ENCODE measurements at places on chromosomes 2 and 18.

DNA sequence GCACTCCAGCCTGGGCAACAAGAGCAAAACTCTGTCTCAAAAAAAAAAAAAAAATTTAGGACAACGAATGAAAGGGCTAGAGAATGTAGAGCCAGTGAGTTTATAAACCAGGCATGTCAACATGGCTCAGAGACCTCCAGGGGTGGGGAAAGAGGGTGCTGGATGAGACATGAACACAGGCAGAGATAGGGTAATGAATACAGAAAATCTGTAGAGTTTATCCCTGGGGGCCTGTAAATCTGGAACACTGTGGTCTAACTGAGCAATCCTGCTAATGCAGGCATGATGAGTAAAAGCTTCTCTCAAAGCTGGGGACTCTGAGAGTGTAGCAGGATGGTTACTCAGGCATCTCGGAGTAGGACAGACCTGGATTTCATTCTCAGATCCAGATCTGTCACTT is 59.2 kb upstream of the IGFBP2 start:
- no peak for DNase-seq

- DNase-seq = no peak
Measured at GRCh38 chr2:30981510-30981909, 156.7 kb downstream of the GALNT14 start.

DNA sequence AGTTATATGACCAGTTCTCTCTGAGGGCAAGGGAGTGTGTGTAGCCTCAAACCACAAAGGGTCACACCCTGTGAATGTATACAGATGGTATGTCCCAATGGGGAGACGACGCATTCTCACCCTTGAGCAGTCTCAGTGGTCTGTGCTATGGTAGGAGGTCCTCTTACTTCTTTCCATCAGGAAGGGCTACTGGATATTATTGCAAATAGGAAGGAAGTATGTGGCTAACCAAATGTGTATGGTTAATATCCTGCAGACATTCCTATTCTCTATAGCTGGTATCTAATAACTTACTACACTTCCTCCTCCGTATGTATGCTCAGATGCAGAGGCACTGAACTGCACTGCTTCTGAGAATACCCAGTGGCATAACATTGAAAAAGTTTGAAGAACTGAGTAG is 306.7 kb upstream of the CCDC68 start:
- no peak for DNase-seq

DNA sequence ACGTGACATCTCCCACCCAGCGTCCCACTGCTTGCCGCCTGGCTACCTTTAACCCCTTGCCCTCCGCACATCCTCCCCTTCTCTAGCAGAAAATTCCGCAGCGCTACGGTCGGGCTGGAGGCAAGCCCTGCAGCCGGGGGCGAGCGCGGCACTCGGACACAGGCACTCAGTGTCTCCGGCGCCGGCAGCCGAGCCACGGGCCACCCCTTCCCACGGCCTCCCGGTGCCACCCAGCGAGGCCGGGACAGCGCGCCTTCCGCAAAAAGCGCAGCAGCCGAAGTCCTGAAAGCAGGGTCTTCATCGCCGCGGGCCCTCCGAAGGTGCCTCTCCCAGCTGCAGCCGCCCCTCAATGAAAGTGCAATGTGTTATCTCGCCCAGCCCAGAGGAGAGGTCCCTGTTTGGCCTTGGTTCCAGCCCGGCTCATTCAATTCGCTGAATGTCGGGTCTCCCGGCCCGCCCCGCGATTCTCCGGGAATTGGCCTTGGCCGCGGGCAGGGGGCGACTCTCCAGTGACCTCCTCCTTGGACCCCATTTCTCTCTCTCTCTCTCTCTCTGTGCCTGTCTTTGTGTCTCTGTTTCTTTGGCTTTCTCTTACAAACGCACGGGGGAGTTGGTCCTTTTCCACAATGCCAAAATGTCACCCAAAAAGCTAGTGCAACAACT is 1.1 kb downstream of the DLGAP1 start:
- DNase-seq = no peak

DNA sequence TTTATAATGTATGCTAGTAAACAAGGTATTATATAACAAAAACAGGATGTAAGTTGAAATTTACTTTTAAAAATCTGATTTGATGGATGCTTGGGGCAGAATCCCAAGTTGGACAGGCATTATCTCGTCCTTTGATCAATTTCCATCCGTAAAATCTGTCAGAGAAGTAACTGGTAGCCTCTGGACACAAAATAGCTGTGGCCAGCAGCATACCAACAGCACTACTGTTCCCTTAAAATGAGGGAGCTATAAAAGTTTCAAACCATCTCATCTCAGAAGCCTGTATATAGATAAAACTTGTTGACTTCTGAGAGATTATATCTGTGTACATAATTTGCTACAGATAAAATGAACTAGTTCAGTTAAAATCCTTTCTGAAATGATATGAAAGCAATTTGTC is 14.7 kb upstream of the METAP1D start:
- no peak for DNase-seq

DNA sequence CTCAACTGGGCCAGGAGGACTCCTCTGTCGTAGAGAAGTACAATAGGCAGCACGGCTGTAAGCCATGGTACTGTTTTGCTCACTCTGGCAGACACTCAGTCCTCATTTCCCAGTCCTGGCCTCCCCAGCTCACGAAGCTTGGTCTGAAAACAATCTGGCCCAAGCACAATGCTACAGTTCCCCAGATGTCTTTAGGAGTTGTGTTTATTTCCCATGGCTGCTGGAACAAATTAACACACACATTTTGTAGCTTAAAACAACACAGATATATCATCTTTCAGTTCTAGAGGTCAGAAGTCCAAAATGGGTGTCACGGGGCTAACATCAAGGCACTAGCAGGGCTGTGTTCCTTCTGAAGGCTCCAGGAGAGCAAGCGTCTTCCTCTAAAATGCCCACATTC is 13.0 kb downstream of the FABP1 start:
- DNase-seq = no peak

- DNase-seq = no peak
Measured at GRCh38 chr2:3696545-3696944, 6.8 kb upstream of the DCDC2C start.

GRCh38 chr2:10614124-10614523 is 75.7 kb downstream of the NOL10 start:
- no peak for DNase-seq

GRCh38 chr2:7887441-7887840 is 794.4 kb upstream of the ID2 start:
- DNase-seq = no peak

DNA sequence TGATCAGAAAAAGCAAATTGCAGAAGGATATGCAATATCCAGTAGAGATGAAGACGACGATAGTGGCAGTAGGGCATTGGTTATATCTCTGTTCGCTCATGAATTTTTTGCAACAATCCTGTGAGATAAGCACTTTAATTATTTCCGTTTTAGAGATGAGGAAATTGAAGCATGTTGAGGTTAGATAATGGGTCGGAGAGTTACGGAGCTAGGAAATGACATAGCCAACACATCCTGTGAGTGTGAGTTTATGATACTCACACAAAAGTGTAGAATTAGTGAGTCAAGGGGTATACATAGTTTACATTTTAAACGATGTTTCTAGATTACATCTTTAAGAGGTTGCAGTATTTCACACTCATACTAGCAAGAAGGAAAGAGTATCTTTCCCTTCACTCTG is 123.1 kb upstream of the ARL4C start:
- DNase-seq = no peak

GRCh38 chr2:220296174-220296573 is 668.7 kb downstream of the SLC4A3 start:
- no peak for DNase-seq

DNA sequence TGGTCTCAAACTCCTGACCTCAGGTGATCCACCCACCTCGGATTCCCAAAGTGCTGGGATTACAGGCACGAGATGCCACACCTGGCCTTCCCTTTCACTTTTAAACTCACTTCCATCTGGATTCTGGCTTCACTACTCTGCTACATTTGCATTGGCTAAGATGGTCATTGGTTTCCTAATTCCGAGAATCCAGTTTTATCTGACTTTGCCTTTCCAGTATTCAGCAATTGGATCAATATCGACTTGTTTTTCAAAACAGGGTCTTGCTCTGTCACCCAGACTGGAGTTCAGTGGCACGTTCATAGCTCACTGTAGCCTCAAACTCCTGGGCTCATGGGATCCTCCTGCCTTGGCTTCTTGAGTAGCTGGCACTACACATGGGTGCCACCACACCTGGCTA is 4.7 kb upstream of the CD302 start:
- DNase-seq = no peak

GRCh38 chr2:146762786-146763185 is 1082.0 kb upstream of the ACVR2A start:
- no peak for DNase-seq

DNA sequence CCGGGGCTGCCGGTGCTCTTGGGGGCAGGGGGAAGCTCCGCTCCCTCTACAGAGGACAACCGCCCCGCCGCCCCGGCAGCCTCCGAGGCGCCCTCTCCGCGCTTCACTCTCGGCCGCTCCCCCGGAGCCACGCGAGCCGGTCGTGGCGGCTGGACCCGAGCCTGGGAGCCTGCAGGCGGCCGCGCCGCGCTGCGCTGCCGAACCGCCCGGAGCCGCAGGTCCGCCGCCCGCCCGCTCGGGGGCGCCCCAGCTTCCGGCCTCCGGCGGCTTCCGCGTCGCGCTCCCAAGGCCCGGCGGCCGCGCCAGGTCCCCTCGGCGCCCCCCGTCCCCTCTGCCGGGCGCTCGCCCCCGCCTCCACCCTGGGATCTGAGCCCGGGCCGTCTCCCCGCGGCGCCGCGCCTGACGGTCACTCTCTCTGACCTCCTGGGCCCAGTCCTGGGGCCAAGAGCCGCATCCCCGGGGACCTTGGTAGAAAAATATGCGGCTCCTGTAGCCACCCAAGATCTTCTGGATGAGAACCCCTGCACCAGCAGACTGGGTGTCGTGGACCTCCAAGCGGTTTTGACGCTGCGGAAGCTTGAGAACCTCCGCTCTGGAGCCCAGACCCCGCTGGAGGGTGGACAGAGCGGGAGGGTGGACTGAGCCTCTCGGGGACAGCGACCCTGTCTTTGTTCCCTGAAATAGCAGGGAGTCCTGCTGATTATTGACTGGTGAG is 44.3 kb downstream of the SERTAD2 start:
- DNase-seq = no peak

- DNase-seq = no peak
Measured at GRCh38 chr2:236744716-236745115, 175.1 kb downstream of the ACKR3 start.

GRCh38 chr18:76610933-76611749 is 116.1 kb upstream of the ZNF516 start:
- no peak for DNase-seq

Data from activated CD8-positive, alpha-beta memory T cell treated with anti-CD3 and anti-CD28 coated beads for 1 hour (primary cell).